ENCODE measurements at places on chromosomes 12 and 14.
A peak's percentile ranks its signal among the peaks of the same experiment; 100 is the strongest.

GRCh38 chr12:43283206-43283605, 268.8 kb downstream of the ADAMTS20 start:
- no peak for DNase-seq

DNA sequence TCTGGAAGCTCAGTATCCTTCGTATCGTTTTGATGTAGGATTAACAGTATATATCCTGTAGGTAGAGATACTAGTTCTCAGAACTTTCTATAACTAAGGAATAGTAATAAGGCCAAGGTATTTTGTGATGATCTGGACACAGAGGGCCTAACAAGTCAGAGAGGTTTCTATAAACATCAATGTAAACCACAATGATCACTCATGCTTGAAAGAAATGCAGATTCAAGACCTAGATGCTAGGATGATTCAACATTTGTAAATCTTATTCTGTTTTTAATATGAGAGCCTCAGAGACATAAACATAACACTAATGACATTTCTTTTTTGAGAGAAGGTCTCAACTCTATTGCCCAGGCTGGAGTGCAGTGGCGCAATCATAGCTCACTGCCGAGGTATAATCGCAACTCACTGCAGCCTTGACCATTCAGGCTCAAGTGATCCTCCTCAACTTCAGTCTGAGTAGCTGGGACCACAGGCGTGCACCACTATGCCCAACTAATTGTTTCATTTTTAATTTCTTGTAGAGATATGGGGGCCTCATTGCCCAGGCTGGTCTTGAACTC, 16.2 kb downstream of the SUPT16H start:
- DNase-seq = no peak

DNA sequence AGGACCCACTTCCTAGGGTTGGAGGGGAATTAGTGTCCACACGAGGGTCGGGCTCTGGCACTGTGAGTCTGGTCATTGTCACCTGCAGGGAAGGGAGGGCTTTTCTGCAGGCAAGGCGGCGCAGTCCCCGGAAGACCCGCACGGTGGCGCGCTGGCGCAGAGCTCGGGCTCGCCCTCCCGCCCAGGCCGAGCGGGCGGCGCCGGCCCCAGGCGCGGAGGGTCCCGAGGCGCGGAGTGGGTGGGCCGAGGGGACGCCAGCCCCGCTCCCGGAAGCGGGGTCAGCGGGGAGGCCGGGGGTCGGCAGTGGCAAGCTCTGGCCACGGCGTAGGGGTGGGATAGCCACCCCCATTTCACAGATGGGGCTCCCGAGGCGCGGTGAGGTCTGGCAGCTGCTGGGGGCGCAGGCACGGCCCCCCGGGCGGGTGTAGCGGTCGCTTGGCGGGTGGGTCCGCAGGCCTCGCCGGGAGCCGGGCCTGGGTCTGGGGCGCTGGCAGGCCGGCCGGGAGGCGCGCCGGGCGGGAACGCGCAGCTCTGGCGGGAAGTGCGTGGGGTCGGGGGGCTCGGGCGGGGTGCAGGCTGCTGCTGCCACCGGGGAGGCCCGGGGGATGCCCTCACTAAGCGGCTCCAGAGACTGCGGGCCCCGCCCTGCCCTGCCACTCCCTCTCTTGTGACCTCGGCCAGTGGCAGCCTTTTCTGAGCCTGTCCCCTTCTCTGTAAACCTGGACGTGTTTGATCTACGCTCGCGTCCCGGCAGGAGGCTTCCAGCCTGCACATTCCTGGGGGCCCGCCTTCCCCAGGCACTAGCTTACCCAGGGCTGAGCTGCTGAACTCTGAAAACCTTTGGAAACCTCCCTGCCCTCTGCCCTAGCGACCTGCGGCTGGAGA, 46.1 kb downstream of the CYP46A1 start:
- peak; percentile 8 for DNase-seq

DNA sequence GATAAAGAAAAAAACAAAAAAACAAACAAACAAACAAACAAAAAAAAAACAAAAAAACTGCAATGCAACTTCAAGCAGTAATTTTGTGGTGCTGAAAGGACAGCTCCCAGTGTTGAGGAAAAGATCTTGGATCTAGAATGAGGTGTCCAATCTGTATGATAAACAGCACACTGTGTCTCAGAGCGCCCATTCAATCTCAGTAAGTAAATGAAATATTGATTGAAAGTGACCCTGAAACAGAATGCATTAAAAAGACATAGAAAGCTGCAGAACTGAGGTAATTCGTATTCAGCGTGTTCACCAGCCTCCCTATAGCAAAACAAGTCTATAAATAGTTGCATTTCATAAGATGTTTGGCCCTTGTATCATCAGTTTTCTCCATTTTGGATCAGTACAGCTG, 153.0 kb downstream of the NOVA1 start:
- no peak for DNase-seq

DNA sequence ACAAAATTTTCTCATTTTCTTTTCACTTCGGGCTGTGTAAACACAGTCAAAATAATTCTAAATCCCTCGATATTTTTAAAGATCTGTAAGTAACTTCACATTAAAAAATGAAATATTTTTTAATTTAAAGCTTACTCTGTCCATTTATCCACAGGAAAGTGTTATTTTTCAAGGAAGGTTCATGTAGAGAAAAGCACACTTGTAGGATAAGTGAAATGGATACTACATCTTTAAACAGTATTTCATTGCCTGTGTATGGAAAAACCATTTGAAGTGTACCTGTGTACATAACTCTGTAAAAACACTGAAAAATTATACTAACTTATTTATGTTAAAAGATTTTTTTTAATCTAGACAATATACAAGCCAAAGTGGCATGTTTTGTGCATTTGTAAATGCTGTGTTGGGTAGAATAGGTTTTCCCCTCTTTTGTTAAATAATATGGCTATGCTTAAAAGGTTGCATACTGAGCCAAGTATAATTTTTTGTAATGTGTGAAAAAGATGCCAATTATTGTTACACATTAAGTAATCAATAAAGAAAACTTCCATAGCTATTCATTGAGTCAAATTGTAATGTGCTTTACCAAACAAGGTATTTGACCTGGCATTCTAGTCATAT, 4.8 kb downstream of the CDKN1B start:
- DNase-seq = no peak

DNA sequence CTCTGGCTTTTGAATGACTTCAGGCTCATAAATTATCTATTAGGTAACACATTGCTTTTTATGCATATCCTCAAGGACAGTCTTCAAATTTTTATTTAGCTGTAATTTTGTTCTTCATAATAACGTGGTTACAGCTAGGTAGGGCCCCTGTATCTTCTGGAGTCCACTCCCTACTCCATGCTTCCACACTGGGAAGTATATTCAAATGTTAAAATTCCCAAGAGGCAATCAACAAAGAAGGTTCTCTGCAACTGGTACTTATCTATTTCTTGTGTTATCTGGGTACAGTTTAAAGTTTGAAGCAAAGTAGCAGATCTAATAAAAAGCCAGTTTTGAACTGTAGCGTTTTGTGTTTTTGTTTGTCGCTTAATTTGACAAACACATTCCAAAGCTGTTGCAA, 20.1 kb upstream of the BAZ1A start:
- DNase-seq = no peak

DNA sequence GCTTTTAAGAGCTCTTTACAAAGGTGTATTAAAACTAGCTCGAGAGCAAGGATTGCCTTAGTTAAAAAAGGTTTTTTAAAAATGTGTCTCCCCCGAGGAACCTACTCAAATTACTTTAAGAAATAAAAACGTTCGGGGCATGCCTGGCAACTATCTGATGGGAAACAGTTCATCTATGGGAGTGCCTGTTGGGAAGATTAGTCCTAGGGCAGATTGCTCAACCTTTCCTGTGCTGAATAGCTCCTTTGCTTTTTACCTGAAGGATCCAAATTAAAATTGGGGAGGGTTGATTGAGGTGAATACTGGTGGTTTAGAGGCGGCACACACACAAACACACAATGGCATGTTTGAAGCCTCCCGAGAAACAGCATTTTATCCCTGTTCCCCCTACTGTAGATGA, 541.4 kb upstream of the ATP2B1 start:
- no peak for DNase-seq

GRCh38 chr14:39812532-39813320, 380.5 kb upstream of the FBXO33 start:
- no peak for DNase-seq

- no peak for DNase-seq
Observed at GRCh38 chr12:12275874-12276273, 9.0 kb upstream of the LRP6 start.

- DNase-seq = no peak
Observed at GRCh38 chr12:112916270-112916669, 9.5 kb downstream of the OAS1 start.

DNA sequence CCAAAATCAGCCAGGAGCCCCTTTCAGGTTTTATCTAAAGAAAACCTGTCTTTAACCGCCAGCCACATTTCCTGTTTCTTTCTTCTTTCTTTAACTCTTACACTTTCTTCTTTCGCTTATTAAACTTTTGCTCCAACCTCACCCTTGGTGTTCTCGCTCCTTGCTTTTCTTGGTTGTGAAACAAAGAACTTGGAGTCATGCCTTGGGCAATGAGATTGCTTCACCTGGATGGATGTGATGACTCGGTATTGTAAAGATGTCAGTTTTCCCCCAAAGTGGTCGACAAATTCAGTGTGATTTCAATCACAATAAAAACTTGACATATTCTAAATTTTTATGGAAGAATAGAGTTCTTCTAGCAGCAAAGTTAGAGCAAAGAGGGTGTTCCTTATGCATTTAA, 16.2 kb upstream of the TCL1A start:
- DNase-seq = no peak

DNA sequence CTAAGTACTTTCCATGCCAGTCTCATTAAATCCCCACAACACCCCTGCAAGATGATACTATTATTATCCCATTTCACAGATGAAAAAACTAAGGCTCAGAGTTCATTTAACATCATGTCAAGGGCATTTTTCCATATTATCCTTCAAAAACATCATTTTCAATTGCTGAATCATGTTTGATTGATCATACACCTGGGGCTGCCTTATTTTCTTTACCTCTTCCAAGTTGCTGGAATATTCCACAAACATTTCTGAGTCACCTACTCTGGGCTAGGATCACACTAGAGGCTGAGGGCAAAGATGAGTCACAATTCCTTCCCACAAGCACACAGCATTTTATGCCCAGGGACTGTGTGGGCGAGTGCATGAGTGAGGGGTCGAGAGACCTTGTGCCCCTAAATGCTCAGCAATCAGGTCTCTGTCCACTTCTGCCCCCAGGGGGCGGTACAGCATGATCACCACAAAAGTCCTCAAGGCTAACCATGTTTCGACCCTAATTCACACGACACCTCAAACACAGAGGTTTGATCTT, 14.1 kb upstream of the TMEM119 start:
- DNase-seq = peak; percentile 53

GRCh38 chr14:89137526-89138163, 279.4 kb downstream of the FOXN3 start:
- DNase-seq = no peak

- no peak for DNase-seq
Observed at GRCh38 chr14:26959972-26960660, 362.3 kb upstream of the NOVA1 start.

- DNase-seq = no peak
Observed at GRCh38 chr12:125092108-125092871, 27.1 kb downstream of the AACS start.

- DNase-seq = no peak
Observed at GRCh38 chr14:51431741-51432140, 191.7 kb downstream of the TMX1 start.

DNA sequence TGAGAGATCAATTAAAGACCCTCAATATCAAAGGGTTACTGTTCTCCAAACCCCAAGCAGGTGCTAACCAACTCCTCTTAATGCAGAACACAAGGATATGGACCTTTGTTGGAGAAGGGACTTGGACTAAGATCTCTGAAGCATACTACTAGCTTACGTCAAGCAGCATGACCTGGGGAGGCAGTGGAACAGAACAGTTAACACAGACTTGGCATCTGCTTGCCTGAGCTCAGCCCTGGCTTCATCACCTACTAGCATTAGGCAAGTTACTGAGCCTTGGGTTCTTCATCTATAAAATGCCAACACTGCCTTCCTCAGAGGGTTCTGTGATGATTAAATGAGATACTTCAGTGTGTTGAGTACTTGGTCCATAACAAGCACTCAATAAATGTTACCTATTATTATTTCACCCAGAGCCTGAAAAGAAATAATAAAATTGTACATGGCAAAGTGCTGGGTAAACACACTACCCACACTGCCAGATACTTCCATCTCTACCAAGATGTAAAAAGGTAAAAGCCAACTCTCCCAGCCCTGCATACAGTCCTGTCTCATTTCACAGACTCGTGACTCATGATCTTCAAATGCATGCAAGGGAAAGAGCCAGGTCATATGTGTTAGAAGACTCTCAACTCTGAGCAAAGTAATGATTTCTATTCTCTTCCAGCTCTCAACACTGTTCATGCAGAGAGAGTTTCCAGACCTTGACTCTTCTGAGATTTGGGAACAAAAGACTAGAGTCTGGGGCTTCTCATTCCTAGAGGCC, 39.7 kb downstream of the FMNL3 start:
- DNase-seq = no peak

DNA sequence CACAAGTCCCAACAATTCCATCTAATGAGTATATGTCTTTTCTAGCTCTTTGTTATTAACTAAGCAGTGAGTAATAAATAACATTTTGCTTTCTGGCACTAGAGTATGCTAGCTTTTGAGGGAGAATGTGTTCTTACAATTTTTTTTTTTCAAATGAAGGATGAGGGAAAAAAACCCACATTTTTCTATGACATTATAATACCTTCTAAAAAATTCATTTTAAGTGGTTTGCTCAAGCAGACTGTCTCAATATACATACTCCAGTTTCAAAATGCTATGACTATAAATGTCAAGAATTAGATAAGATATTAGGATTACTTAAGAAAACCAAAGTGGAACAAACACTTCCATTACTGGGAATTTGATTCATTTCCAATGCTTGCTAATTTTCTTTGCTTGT, 394.6 kb downstream of the C12orf75 start:
- no peak for DNase-seq

- no peak for DNase-seq
Observed at GRCh38 chr14:34214961-34215360, 247.1 kb downstream of the SPTSSA start.

DNA sequence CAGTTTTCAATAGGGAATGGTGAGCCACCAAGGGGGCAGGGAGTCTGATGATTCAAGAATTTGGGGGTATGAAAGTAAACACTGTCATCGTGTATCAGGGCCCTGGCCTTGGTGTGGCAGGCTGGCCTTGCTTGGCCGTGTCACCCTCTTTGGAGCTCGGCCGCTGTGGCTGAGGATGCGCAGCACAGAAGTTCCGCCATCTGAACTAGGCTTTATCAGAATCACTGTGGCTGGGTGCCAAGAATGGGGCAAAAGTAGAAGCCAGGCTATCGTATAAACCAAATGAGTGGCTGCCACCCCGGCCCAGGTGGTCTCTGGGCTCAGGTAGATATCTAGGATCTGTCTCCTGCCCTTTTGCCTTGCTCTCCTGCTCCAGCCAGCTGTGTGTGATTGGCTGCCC, 137.4 kb downstream of the PAPOLA start:
- no peak for DNase-seq

- no peak for DNase-seq
Observed at GRCh38 chr14:74906925-74907521, 16.0 kb downstream of the RPS6KL1 start.

DNA sequence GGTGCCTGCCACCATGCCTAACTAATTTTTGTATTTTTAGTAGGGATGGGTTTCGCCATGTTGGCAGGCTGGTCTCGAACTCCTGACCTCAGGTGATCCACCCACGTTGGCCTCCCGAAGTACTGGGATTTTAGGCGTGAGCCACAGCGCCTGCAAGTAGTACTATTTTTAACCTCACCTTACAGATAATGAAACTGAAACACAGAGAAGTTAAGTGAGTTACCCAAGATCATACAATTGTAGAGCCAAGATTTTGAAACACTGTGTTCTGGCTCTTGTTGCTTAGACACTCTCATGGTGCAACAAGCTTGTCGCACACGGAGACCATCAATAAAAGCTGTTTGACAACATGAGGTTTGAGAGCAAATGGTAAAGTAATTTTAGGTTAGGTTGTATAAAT, 159.1 kb upstream of the LMNTD1 start:
- no peak for DNase-seq

Data from stimulated activated CD8-positive, alpha-beta memory T cell treated with anti-CD3 and anti-CD28 coated beads, Interleukin-7, amount 100 ng/mL, for 4 hours (primary cell).